NCI-H446 treated with DMSO at 0.1 percent for 48 hours (cell line): ENCODE measurements at places on chromosomes 4 and X.

GRCh38 chr4:154732669-154733068 lies 11.1 kb upstream of the LRAT start:
- no peak for DNase-seq

- no peak for DNase-seq
Observed at GRCh38 chr4:169286562-169287301, 16.0 kb upstream of the SH3RF1 start.

DNA sequence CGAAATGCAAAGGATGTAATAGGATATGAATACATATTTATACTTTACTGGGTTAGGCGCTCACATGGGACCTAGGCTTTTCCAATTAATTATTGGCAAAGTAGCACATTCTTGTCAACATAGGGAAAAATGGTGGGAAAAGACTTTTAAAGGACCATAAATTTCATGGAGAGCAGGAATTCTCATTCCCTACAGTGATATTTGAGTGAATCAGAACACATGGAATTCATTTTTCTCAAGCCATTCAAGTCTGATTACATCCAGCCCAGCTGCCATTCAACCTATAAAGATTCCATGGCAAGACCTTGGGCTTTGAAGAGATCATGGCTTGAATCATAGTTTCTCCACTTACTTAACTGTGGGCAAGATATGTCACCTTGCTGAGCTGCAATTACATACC lies 150.4 kb downstream of the SOWAHB start:
- no peak for DNase-seq

- no peak for DNase-seq
Observed at GRCh38 chrX:54184474-54184873, 1.4 kb upstream of the FAM120C start.

GRCh38 chr4:182533964-182534363 lies 290.8 kb downstream of the TENM3 start:
- DNase-seq: no peak

DNA sequence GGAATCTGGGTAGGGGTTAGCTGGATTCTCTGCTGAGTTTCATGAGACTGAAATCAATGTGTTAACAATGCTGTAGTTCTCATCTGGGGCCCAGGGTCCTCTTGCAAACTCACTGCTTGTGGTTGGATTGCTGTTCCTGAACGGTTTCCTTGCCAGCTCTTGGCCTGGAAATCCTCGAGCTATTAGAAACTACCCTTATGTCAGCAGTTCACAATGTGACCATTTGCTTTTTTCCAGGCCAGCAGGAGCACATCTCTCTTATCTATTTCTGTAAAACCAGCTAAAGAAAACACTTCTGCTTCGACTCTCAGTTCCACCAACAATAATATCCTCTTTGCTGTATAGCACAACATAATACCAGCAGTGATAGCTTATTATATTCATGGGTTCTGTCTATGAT lies 140.1 kb upstream of the TRAM1L1 start:
- DNase-seq: peak; percentile 62

DNA sequence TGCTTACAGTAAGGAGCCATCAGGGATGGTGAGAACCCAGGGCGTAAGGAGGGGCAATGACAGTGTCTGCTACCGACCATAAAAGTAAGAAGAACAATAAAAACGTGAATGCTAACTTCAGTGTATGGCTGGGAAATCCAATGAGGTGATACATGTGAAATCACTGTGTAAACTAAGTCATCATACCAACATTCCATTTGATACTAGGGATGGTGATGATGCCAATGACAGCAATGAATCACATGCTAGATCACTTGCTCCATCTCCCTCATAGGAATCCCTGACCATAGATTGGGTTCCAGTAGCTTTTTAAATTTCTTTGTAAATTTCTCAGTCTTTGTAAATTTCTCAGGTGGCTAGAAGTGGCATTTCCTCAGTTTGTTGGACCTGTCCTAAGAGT lies 146.3 kb downstream of the SMIM20 start:
- DNase-seq: no peak

GRCh38 chr4:156969101-156969500 lies 2.5 kb downstream of the PDGFC start:
- no peak for DNase-seq

GRCh38 chrX:67674741-67675140 lies 130.9 kb downstream of the AR start:
- DNase-seq: no peak

DNA sequence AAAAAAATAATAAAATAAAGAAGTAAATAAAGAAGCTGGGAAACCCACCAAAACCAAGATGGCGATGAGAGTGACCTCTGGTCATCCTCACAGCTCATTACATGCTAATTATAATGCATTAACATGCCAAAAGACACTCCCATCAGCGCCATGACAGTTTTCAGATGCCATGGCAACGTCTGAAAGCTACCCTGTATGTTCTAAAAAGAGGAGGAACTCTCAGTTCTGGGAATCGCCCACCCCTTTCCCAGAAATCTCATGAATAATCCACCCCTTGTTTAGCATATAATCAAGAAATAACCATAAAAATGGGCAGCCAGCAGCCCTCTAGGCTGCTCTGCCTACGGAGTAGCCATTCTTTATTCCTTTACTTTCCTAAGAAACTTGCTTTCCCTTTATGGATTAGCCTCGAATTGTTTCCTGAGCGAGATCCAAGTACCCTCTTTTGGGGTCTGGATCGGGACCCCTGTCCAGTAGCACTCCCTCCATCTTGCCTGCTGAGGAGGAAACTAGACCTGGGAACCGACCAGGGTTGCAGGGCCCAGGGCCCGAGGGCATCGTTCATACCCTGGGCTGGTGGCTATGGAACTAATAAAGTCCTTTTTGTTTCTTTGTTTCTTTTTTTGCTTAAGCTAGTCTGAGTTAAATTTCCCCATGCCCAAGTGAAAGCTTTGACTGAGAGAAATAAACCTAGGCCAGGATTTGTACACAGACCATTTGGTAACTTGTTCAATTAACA lies 30.9 kb downstream of the HTT-AS start:
- no peak for DNase-seq

DNA sequence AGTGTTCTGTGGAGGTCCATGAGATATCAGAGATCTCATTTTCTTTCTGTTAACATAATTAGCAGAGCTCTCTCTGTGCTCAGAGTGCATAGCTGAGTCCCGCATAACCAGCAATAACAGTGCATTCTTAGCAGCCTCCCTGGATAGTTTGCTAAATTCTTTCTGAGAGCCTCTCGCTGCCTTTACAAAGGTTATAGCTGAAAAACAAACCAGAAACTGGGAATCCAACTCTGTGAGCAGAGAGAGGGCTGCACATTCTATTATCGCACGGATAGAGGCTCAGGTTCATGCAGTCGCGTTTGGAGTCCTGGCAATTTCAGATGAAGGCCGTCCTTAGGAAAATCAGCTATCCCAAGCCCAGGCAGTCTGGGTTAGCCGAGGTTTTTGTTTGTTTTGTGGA lies 1.2 kb downstream of the ENPP6 start:
- no peak for DNase-seq

DNA sequence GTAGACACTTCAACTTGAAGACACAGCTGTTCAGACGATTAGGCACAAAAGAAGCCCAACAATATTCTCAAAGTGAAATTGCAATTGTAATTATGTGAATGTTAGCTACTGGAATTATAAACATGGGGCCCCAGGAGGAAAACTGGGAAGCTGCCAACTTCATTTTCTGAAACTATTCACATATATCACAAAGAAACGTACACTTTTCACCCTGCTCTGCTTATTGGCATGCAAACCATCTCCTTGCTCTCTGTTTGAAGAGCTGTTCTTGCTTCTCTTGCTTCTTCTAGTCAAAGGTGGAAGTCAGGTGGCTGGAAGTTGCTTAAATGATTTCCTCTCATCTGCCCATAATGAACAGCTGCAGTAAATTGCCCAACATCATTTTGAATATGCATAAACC lies 320.1 kb downstream of the CFAP299 start:
- DNase-seq: no peak

DNA sequence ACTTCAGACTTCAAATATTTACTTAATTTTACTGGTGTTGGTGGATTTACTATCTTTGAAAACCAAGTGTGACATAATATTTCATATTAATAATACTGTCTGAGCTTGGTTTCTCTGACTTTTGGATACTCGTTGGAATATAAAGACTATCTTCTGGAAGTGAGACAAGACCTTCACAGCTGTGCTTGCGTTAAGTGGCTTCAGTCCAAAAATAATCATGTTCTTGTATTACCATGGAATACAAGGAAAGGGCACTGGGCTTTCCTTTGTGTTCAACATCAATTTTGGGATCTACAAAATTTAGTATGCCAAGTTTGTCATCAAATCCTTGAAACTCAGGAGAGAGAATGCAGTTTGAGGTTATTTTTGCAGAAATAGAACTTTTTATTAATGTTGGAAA lies 712.4 kb upstream of the LCORL start:
- DNase-seq: no peak

GRCh38 chr4:84792366-84793301 lies 173.9 kb downstream of the WDFY3 start:
- no peak for DNase-seq

- DNase-seq: no peak
Observed at GRCh38 chr4:68287704-68288392, 42.4 kb upstream of the TMPRSS11B start.

DNA sequence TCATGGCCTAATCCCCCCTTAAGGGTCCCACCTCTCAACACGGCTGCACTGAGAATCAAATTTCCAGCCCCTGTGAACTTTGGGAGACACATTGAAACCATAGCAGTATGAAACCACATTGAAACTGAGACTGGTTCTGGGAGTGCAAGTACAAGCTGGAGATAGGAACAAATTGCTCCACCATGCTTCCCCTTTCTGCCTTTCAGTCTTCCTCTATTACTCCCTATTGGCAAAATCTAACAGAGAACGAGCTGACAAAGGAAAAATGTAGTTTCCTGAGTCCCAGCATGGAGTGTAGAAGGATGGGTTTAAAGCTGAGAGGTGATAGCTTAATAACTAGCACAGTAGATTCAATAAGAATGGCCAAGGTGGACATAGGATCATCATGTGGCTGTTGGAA lies 161.7 kb upstream of the RPL34 start:
- no peak for DNase-seq

- no peak for DNase-seq
Observed at GRCh38 chr4:167943872-167944505, 148.3 kb upstream of the ANXA10 start.

- no peak for DNase-seq
Observed at GRCh38 chr4:95129821-95130311, 372.1 kb downstream of the BMPR1B start.

GRCh38 chr4:87073199-87074120 lies 138.6 kb downstream of the AFF1 start:
- DNase-seq: peak; percentile 51

GRCh38 chrX:134444681-134445080 lies 15.3 kb upstream of the HPRT1 start:
- no peak for DNase-seq

DNA sequence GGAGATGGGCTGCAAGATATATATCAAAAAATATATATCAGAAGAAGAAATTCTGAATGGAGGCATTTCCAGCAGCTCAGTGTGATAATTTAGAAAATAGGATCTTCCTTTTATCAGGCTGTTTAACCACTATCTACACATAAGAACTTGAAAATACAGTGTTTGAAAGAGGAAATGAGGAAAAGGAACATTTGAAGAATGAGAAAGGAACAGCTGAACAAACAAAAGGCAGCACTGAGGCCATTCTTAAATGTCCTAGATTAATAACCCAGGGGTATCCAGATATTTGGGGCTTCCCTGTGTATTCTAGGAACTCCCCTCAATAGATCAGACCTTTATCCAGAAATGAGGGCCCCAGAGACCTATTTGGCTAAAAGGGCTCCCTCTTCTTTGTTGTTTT lies 4.1 kb downstream of the SLC39A8 start:
- DNase-seq: no peak

- DNase-seq: no peak
Observed at GRCh38 chr4:5747738-5748375, 36.9 kb downstream of the EVC start.

- no peak for DNase-seq
Observed at GRCh38 chrX:106959901-106960300, 39.7 kb downstream of the CLDN2 start.

DNA sequence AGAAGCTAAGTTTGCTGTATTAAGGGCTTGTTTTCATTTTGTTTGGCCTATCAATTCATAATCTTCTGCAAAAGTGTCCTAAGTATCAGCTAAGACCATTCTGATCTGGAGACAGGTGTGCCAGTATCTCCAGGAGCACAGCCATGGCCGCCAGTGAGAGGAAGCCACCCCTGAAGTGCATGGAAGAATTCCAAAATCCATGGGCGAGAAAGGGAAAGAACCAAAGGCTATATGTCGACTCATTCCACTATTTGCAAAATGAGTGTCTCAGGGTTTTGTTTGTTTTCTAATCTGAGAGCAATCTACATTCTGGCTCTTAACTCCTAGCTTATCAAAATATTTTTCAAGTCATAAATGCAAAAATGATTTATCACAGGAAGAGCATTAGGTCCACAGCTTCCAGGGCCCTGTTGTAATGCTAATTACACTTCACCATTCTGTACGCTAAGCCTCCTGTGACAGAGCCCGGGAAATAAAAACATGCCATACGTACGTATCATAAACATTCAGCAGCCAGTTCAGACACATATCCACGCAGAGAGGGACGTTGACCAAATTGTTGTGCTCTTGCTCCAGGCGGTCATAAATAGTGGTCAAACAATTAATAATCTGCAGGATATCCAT lies 137.3 kb upstream of the FTHL17 start:
- DNase-seq: no peak

DNA sequence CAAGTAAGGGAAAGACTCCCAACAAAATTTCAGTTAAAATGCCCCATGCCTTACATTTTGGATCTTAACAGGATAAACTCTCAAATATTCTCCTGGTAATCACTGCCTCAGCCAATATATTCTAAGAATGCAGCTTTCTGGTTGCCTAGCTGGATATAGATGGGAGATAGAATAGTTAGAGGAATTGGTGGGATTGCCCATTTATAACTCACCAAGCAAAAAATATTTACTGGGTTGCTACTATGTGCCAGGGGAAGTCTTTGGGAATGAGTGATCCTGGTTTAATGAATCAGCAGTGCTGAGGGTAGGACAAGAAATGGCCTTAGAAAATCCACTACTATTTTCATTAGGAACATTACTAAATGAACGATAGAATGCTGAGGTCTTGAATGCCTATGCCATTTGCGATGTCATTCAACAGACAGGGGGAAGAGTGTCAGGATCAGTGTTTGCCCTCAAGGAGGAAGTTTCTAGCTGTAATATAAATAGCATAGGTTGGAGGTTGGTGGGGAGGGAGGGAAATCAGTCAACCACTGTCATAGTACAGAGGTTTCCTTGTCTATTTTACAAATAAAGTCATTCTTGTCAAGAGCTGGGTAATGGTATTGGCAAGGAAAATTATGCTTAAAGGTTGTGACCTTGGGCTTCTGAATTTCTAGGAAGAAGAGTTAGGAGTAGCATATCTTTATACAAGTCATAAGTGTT lies 63.5 kb downstream of the ENOPH1 start:
- DNase-seq: no peak

GRCh38 chr4:107220976-107221375 lies 184.9 kb upstream of the DKK2 start:
- no peak for DNase-seq

- DNase-seq: no peak
Observed at GRCh38 chrX:103012945-103013344, 51.0 kb downstream of the BEX1 start.

DNA sequence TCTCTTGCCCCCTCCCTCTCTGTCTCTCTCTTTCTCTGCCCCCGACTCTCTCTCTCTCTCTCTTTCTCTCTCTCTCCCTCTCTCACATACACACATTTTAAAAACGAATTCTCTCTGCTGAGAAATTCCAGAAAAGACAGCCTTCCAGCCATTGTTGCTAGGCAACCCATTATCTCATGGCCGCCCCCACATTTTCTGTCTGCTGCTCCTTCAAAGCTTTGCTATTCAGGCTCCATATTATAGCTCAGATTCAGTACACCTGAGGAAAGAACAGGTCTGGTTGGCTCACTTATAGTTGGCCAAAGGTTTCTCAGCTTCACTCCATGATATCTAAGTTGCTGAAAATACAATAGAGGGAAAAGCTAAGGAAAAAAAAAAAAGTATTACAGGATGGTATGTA lies 174.4 kb upstream of the RADX start:
- no peak for DNase-seq
